Esophagus muscularis mucosa (tissue), 4 donors: ENCODE measurements at places on chromosomes 1 and 21. TPM values are rescaled to one million over a fixed set of nuclear protein-coding genes. Genes with fewer than 3 reads are reported as not detected.
A peak's percentile ranks its signal among the peaks of the same experiment; 100 is the strongest.

- no peak for DNase-seq
- no peaks in the 10 kb centered on the region for H3K27me3 ChIP-seq
- no peak overlapping the region for H3K27ac ChIP-seq
- H3K4me3 ChIP-seq = no peak overlapping the region
Observed at GRCh38 chr1:244196571-244197285, 145.6 kb downstream of the ZBTB18 start.

- DNase-seq = no peak
- no peaks in the 10 kb centered on the region for H3K36me3 ChIP-seq
- H3K27ac ChIP-seq = peak overlapping the region; percentile 77
- peaks cover 43% of the 10 kb centered on the region for H3K4me1 ChIP-seq
- H3K27me3 ChIP-seq = no peaks in the 10 kb centered on the region
- H3K4me3 ChIP-seq = no peak overlapping the region
Observed at GRCh38 chr21:45403133-45403824, 1.7 kb upstream of the COL18A1 start.

GRCh38 chr1:40132383-40133311 lies 28.5 kb upstream of the RLF start:
- peaks cover 7% of the 10 kb centered on the region for H3K4me1 ChIP-seq
- peaks cover 46% of the 10 kb centered on the region for H3K27me3 ChIP-seq
- H3K27ac ChIP-seq = no peak overlapping the region
- peak overlapping the region; percentile 34 for H3K4me3 ChIP-seq

DNA sequence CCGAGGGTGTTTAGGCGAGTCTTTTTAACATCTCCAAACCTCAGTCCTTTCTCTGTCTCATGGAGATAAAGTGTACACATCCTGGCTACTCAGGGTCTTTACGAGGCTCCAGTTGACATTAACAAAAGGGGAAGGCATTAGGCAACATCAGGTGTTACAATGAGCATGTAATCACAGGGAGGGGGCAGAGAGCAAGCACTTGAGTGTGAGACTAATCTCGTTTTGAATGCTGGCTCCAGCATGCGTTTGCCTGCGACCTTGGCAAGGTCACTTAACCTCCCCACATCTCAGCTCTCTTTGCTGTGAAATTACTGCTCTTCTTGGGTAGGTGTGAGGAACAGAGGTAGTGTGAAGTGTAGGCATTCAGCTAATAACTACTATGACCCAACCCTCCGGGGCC lies 3.1 kb downstream of the TNNT2 start:
- no peaks in the 10 kb centered on the region for H3K27me3 ChIP-seq
- H3K36me3 ChIP-seq = no peaks in the 10 kb centered on the region
- H3K4me3 ChIP-seq = no peak overlapping the region
- no peak for DNase-seq

DNA sequence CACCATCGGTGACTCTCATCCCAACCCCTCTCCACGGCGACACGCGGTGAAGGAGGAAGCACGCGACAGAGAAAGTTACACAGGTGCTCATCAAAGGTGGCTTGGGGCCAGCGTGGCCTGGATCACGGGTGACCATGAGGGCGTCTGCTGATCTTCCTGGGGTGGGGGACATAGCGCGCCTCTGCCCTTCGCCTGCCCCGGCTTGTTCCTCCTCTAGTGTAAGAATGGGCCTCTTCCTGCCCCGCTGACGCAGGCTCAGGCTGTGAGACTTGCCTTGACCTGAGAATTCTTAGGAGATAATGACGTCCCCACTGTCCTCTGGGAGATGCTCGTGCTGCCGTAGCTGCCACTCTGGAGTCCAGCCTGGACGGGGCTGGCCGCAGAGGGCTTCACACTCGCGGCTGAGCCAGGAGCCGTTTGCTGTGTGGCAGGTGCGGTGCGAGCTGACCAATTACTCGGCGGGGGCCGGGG lies 39.0 kb upstream of the TMEM52 start:
- no peak overlapping the region for H3K27ac ChIP-seq
- DNase-seq = no peak
- no peaks in the 10 kb centered on the region for H3K36me3 ChIP-seq

DNA sequence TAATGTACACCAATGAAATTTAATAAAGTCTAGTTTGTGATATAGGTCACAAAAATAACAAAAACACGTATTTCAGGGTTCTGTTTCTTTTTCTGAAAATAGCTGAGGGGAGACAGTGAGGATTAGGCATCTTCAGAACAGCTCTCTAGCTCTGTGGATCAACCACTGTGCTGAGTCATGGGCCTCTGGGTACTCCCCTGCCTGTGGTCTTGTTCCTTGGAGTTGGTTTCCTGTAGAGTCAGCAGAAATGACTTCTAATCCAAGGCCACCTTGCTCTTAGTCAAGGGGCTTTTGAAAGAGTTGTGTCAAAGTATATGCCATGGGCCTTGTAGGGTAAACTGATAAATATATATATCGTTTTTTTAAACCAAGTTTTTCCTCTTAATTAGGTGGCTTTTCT lies 141.8 kb upstream of the ZRANB2 start:
- no peaks in the 10 kb centered on the region for H3K36me3 ChIP-seq
- no peak overlapping the region for H3K4me3 ChIP-seq

DNA sequence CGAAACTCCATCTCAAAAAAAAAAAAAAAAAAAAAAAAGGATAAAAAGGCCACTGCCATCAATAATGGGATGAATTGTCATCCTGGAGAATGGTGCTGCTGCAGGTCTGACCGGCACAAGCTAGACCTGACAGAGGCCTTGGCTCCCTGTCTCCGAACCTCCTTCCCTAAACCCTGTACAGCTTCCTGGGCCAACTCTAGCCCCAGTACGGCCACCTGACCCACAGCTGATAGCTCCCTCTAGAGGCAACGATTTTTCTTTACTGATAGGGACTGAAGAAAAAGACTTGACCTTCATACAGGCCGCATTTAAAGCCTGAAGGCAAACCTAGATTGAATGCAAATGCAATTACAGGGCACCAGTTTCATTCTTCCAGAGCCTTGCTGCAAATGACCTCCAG lies 30.7 kb downstream of the NOL9 start:
- peaks cover 10% of the 10 kb centered on the region for H3K4me1 ChIP-seq
- H3K4me3 ChIP-seq = no peak overlapping the region
- DNase-seq = no peak
- peaks cover 59% of the 10 kb centered on the region for H3K36me3 ChIP-seq

DNA sequence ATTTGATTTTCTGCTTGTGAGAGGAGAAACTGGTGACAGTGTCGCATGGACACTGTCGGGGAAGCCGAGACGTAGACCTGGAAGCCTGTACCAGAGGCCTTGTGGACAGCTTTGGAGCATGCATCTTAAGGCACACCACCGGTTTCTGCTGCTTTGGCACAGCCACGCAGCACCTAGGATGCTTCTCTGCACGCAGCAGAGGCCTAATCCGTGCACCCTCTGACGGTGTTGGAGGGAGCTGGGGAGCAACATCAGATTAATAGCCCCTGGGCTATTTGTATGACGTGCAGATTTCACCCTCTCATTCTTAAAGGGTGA lies 30.3 kb downstream of the TEX35 start:
- H3K36me3 ChIP-seq = peaks cover 4% of the 10 kb centered on the region
- H3K27me3 ChIP-seq = no peaks in the 10 kb centered on the region
- H3K4me3 ChIP-seq = peak overlapping the region; percentile 78
- H3K27ac ChIP-seq = peak overlapping the region; percentile 82

- H3K27me3 ChIP-seq = no peaks in the 10 kb centered on the region
- DNase-seq = no peak
- no peak overlapping the region for H3K27ac ChIP-seq
- H3K36me3 ChIP-seq = peaks cover 37% of the 10 kb centered on the region
- peaks cover 38% of the 10 kb centered on the region for H3K4me1 ChIP-seq
Observed at GRCh38 chr1:88888750-88889149, 2.6 kb downstream of the GTF2B start.

DNA sequence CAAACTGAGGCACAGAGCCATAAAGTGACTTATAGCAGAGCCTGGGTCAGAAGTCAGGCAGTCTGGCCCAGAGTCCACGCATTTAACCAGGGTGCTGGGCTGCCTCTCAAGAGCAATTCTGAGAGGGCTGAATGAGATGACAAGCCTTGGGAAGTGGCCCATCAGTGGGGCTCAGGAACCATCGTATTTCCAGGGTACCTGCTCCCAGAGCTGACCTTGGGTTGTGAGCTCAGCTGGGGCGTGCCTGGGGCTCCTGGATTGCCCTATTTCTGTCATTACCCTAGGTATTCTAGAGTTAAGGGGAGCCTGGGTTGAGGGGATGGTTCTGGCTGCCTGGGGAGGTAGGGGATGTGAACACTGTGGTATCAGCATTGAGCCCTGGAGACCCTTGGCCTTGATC lies 49.4 kb downstream of the LGR6 start:
- no peak for DNase-seq
- H3K27me3 ChIP-seq = no peaks in the 10 kb centered on the region
- H3K4me3 ChIP-seq = no peak overlapping the region
- H3K36me3 ChIP-seq = no peaks in the 10 kb centered on the region

DNA sequence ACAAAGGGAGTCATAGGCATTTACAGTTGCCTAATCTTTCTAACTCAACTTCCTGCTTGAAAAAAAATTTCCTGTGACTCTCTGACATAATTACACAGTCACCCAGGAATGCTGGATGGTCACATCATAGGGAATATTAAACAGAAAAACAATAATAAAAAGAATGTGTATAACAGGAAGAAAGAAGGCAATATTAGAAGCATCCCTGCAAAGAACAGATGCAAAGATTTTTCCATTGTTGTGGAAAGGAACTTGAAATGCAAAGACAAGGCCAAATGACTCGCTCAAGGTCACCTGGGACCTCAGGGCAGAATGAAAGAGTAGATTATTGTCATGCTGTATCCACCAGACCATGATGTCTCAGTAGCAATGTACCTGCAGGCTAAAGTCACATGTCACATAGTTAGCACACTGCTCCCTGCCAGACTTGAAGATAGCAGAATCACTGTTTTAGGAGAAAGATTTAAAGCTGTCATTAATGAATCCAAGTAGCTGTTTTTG lies 184.3 kb downstream of the CYYR1 start:
- no peaks in the 10 kb centered on the region for H3K27me3 ChIP-seq
- H3K4me1 ChIP-seq = no peaks in the 10 kb centered on the region
- no peak overlapping the region for H3K4me3 ChIP-seq
- no peak overlapping the region for H3K27ac ChIP-seq
- DNase-seq = no peak
- no peaks in the 10 kb centered on the region for H3K36me3 ChIP-seq

DNA sequence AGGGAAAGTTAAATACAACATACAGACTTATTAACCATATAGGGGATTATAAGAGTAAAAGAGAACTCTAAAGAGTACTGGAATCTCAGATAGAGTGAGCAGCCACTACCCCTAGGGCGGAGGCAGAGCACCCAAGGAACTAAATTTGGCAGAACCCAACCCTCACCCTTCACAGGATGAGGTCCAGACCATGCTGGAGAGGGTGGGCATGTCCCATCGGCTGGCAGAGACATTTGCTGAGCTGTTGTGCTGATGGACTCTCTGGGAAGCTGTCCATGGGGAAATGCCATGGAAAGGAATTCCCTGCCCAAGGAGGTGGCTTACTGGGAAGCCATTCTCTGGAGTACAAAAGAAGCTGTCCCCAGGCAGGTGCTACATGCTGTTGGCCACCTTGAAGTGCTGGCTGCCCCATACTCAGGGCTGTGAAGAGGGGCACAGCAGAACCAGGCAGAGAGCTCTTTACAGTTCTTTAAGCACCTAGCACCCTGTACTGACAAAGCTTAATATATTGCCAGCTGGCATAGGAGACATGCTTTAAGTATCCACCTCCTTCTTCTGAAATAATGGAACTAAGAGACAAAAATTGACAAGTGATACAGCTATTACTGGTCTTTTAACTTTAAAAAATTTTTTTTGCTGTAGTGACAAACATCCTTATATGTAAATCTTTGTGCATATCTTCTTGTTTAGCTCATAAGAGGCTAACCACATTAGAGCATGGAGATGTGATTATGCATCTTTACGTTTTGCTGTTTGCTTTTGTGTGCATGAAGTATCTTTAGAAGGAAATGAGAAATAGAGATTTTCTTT lies 29.6 kb downstream of the TSNAX start:
- no peak overlapping the region for H3K27ac ChIP-seq
- H3K4me3 ChIP-seq = no peak overlapping the region
- no peak for DNase-seq
- peaks cover 17% of the 10 kb centered on the region for H3K36me3 ChIP-seq

GRCh38 chr1:46816930-46817329 lies 18.1 kb downstream of the CYP4B1 start:
- H3K36me3 ChIP-seq = no peaks in the 10 kb centered on the region
- peaks cover 4% of the 10 kb centered on the region for H3K4me1 ChIP-seq
- DNase-seq = peak; percentile 90
- H3K27ac ChIP-seq = no peak overlapping the region
- no peaks in the 10 kb centered on the region for H3K27me3 ChIP-seq

GRCh38 chr1:2967329-2967725 lies 53.9 kb upstream of the ACTRT2 start:
- H3K36me3 ChIP-seq = no peaks in the 10 kb centered on the region
- H3K27me3 ChIP-seq = peaks cover 81% of the 10 kb centered on the region
- peaks cover 13% of the 10 kb centered on the region for H3K4me1 ChIP-seq
- no peak overlapping the region for H3K4me3 ChIP-seq

DNA sequence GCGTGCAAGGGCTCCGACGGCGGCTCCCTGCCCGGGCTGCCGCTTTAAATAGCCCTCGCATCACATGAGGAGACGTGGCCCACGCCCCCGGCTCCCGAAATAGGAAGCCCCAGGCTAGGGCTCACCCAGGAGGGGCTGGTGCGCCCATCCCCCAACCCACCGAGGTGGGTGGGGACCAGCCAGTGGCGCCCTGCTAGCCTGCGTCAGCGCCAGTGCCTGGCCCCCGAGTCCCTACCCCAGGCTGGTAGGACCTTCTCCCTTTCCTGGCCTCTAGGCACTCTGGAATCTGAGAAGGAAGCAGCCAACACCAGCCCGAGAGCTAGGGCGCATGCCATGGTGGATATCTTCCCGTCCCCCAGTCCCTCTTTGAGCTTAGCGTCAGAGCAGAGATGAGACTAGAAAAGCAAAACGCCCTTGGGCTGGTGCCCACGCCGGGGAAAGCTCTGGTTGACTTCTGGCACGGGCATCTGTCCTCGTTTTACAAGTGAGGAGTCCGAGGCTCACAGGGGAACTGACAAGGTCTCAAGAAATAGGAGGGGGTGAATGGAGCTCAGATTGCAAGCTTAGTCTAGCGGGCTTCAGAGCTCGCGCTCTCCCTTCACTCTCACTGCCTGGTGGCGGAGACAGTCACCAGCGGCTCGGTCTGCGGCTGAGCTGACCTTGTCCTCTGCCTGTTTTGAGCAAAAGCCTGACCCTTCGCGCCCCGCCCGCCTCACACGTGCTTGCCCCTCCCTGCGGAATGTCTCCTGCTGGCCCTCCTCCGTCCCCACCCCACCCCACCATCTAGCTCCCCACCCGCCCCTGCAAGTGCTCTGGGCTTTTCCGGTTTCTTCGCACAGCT lies at the start of gene FABP3:
Gene FABP3, minus strand, starts transcription at position 21 of the 841 bp plus-strand sequence. CDS start 62 bp downstream, outside the sequence.
- peaks cover 5% of the 10 kb centered on the region for H3K27me3 ChIP-seq
- peak; percentile 94 for DNase-seq
- H3K4me3 ChIP-seq = peak within 1 kb of the TSS; percentile 58
- peaks cover 70% of the 10 kb centered on the region for H3K4me1 ChIP-seq
- no peaks in the 10 kb centered on the region for H3K36me3 ChIP-seq
- H3K27ac ChIP-seq = peak within 1 kb of the TSS; percentile 85

- DNase-seq = no peak
- H3K4me3 ChIP-seq = no peak overlapping the region
- H3K36me3 ChIP-seq = no peaks in the 10 kb centered on the region
Observed at GRCh38 chr1:201662646-201663045, 123.7 kb downstream of the NAV1 start.

PRAMEF9 gene
- not detected for total RNA-seq

BNIPL gene
- total RNA-seq = 0.13 TPM

KCNN3 gene
- total RNA-seq = 13.4 TPM

LRRC39 gene
- total RNA-seq = 0.97 TPM

TNFRSF4 gene
- 2.1 TPM for total RNA-seq

SLAMF1 gene
- 0.65 TPM for total RNA-seq

C1orf21 gene
- 91.7 TPM for total RNA-seq
